Effector CD4-positive, alpha-beta T cell (primary cell): ENCODE measurements at places on chromosomes 5 and 9.

DNA sequence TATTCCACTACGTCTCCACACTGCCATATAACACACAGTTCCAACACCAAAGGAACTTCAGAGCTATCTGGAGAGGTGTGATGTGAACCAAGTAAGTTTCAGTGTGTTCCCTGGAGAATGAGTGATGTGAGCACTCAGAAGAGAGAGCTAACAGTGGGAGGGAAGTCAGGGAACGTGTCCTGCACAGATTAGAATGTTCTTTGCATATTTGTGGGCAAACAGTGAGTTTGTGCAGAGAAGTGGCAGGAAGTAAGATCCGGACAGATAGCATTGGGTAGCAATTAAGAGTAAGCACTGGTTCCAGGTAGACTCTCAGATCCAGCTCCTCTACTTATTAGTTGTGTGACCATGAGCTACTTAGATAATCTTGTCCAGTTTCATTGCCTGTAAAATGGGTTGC lies 206.4 kb downstream of the PDZD2 start:
- DNase-seq: no peak

DNA sequence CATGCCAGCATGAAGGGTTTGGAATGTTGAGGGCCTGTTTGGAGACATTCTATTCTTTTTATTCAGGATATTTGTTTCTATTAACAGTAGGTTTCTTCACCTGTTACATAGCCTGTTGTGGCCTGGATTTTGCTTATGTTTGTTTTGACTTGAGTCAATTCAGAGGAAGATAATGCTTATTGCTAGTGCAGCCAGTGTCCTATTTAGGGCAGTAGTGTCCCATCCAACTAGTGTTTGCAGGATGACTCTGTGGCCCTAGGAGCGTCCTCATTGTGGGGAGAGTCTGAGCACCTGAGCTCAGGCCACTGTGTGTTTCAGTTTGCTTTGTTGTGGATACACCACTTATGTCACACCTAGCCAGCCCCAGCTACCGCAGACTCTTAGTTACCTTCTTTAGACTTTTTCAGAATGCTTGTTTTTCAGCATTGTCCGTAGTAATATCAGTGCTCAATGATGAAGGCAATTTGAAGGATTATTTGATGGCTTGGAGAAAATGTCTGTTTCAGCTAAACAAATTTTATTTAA lies 90.3 kb downstream of the ARHGEF28 start:
- no peak for DNase-seq

DNA sequence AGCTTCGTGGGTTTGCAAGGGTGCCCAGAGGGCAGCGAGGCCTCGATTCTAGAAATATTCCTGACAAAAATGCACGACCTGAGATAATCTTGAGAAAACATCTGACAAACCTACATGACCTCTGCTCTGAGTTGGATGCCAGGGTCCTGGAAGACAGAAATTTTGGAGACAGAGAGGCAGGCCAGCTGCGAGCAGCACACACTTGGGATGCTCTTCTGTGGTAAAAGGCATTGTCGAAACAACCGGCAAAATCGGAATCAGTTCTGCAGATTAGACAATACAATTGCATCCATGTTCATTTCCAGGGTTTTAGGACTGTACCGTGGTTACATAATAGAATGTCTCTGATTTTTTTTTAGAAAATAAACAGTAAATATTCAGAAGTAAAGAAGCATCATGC lies 74.2 kb downstream of the GADD45G start:
- no peak for DNase-seq

DNA sequence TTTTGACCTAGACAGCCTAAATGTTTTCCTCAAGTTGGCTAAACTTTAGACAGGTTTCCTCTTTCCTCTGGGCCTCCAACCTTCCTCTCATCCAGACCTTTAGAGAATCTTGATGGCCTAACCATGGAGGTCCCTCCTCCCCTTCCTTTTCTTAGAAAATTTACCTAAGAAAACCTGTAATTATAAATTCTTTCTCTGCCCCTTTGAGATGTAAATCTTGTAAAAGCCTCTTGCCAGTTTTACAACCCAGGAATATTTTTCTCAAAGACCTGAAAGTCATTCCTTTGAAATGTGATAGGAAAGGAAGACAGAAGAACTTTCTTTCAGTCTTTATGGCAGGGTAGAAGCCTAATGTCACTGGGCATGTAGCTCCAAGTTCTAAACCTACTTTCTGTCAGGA lies 1752.6 kb upstream of the C9orf72 start:
- no peak for DNase-seq

- DNase-seq: no peak
These were observed 98.6 kb upstream of the MSX2 start for GRCh38 chr5:174625591-174626350.

- DNase-seq: no peak
These were observed at the start of gene LHX2 for GRCh38 chr9:124011460-124012301. Gene LHX2, plus strand, starts transcription at chr9:124011768. Its CDS starts 581 bp downstream, at chr9:124012349.

GRCh38 chr5:146084376-146084775 lies 21.0 kb downstream of the PLAC8L1 start:
- DNase-seq: no peak

DNA sequence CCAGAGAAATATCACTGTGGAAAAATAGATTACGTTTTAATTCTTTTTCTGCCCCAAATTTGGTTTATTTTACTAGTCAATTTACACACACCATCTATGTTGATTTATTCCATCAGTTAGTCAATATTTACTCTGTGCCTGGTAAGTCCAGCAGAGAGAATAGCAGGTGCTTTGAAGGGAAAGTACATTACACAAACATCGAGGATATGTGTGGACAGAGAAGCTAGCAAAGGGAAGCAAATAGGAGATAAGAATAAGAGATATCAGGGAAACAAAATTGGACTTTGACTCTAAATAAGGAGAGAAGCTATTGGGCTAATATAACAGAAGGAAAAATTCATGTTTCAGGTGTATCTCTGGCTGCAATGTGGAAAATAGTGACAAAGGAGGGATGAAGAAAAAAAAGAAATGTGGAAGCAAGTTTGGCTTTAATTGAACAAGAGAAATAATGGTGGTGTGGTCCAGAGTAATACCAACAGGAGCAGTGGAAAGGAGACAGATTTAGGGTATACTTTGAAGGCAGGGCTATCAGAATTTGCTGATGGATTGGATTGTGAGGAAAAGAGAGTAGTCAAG lies 587.7 kb upstream of the CDH6 start:
- DNase-seq: no peak

GRCh38 chr5:96509721-96510350 lies 76.8 kb upstream of the PCSK1 start:
- DNase-seq: no peak

DNA sequence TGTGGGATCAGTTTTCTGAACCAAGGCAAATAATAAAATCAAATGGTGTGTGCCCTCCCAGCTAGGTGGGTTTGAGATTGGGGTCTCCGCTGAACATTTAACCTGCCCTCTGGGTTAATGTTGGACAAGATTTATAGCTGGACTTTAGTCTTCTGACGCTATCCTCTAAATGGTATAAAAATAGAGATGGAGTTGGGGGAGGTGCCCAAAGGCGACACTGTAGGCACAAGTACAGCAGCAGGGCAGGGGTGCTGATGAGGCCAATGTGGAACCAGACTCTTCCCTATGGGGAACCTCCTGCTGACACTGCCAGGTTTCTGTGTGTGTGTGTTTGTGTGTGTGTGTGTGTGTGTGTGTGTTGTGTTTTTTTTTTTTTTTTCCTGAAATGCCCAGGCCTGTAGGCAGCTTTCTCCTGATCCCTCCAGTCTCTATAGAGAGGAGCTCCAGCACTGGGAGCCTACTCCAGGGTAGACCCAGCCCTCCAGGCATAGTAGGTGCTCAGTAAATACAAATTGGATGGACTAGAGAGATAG lies 37.9 kb downstream of the PCDH1 start:
- no peak for DNase-seq

DNA sequence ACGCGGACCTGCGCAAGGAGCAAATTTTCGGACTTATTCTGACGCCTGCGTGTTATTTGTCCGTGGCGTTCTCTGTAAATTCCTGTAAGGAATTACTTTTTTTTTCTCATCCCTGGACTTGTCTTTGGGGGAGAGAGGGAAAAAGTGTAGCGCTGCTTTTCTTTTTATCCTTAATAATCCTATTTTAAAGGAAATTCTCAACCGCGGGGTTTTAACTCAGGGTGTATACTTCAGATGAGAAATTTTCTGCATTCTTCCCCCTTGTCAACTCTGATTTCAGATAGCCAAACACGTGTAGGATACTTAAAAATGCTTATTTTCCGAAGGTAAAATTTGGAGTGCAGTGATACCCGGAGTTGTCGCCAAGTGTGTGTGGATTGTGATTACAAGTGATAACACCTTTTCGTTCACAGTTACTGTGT lies 853 bp downstream of the DCP2 start:
- no peak for DNase-seq

DNA sequence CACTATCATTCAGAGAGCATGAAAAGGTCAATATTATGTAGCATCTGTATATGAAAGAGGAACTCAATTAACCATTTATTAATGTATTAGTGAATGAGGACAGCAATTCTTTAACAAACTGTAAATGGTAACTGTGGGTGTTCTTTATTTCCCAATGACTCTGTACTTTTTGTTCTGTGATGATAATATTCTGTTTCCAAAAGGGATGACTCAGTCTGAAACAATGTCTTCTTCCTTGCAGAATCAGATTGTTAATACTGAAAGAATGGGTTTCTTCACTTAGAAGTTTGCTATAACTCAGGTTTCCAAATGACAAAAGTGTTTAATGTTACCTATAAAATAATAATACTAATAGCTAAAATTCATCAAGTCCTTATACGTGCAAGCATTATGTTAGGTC lies 1518.7 kb upstream of the WWC1 start:
- no peak for DNase-seq

DNA sequence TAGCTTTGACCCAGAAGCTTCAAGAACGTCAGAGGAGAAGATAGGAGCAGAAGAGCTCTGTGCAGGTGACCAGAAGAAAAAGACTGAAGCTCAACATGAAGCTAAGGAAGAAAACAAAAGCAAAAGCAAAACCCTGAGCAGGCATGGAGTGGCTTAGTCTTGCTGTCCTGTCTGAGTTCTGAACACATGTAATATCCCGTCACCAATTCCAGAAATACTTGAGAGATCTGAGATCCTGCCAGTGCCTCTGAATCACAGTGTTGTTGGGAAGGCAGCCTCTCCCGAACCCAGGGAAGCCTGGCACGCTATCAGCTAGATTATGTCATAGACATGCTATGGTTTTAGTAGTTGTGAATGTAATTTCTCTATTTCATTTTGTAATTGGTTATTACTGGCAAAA lies 235.7 kb downstream of the ICE1 start:
- DNase-seq: no peak

DNA sequence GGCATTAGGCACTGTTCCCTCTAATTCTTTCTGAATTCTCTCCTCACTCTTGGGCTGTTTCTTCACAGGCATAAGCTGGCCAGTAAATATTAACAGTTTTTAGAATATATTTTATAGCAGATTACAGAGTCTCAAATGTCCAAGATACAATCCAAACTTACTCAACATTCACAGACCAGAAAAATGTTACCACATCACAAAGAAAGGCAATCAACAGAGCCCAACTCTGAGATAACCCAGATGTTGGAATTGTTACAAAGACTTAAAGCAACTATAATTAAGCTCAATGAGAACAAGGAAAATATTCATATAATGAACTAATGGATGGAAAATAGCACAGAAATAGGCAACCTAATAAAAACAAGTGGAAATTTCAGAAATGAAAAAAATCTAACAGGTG lies 401.1 kb upstream of the RGMB start:
- DNase-seq: no peak

DNA sequence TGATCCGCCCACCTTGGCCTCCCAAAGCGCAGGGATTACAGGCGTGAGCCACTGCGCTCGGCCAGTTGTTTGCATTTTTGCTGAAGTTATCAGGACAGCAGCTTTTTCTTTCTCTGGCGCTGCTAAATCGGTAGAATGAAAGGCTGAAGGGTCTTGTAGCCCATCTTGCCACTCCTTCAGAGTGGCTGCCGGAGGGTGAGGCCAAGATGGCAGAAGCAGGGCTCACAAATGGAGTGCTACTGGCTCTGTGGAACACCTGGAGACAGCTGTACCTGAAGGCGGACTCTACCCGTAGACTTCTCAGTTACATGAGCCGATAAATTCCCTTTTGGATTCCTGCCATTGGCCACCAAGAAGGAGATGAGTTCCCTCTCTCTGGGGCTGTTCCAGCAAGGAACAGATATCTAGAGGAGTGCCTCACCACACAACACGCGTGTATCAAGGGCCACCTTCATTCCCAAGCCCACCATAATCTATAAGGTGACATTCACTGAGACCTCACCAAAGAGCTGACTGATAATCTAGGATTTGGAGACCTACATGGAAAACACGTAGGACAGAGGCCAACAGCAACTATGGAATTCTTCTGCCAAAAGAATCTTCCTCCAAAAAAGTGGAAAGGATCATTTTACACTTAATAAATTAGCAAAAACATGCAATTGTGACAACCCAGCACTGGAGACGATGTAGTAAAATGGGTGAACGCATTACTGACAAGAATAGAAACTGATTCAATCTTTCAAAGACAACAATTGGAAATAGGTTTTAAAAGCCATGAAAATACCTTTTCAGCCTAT lies 21.8 kb downstream of the STK10 start:
- DNase-seq: no peak

GRCh38 chr5:93582677-93583438 lies at the start of gene NR2F1:
Gene NR2F1, plus strand, starts transcription at chr5:93583222. Its CDS starts 1,802 bp downstream, at chr5:93585024.
- DNase-seq: no peak

DNA sequence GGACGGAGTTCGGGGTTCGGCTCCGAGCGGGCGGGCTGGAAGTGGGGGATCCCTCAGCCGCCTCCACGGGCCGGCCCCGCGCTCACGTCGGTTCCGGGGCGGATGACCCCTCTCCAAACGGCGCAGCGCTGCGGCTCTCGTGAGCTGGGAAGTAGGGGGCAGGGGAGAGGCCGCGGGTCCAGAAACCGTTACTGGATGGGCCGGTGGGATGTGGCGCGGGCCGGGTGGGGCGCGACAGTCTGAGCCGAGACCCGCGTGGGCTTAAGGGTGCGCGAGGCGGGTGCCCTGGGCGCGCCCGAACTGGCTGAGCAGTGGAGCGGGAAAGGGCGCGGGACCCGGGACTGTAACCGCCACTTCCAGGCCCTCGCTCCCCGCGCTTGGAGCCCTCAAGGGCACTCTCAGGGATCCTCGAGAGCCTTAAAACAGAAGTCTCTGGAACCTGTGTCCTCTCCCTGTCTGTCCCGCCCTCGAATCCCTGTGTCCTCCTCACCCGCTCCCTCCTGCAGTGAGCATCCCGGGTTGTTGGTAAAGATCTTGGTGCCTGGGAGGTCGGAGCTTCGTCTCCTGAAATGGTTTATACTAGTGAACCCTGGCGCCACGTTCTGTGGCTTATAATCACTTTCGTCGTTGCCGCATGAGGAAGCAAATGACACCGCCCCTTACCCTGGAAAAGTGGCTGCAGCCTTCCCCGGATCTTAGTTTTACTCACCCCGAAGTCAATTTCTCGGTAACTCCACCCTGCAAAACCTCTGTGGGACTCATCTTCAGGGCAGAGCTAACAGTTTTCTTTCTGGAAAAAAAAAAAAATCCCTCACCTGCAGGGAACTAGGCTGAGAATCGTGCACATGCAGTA lies 571 bp upstream of the MARCHF11 start:
- no peak for DNase-seq

- no peak for DNase-seq
These were observed 41.1 kb downstream of the XRCC4 start for GRCh38 chr5:83118471-83118870.
